ENCODE measurements at places on chromosomes 5 and 9.

GRCh38 chr5:110239786-110240185 lies 486.7 kb downstream of the TMEM232 start:
- H3K36me3 ChIP-seq, result no peaks in the 10 kb centered on the region
- DNase-seq, result no peak
- no peaks in the 10 kb centered on the region for H3K4me1 ChIP-seq
- no peak overlapping the region for H3K27ac ChIP-seq

- H3K27me3 ChIP-seq, result no peaks in the 10 kb centered on the region
- H3K4me3 ChIP-seq, result no peak overlapping the region
- H3K4me1 ChIP-seq, result no peaks in the 10 kb centered on the region
- no peak for DNase-seq
- no peak overlapping the region for H3K27ac ChIP-seq
Observed at GRCh38 chr5:149808264-149808982, 78.3 kb downstream of the PPARGC1B start.

- no peaks in the 10 kb centered on the region for H3K36me3 ChIP-seq
- H3K27ac ChIP-seq, result no peak overlapping the region
- no peak overlapping the region for H3K4me3 ChIP-seq
- DNase-seq, result no peak
- peaks cover 6% of the 10 kb centered on the region for H3K4me1 ChIP-seq
- peaks cover 6% of the 10 kb centered on the region for H3K27me3 ChIP-seq
Observed at GRCh38 chr5:172641359-172642050, 442 bp downstream of the NEURL1B start.

- no peak for DNase-seq
- no peak overlapping the region for H3K4me3 ChIP-seq
- H3K4me1 ChIP-seq, result no peaks in the 10 kb centered on the region
- no peak overlapping the region for H3K27ac ChIP-seq
- H3K36me3 ChIP-seq, result no peaks in the 10 kb centered on the region
- H3K27me3 ChIP-seq, result no peaks in the 10 kb centered on the region
Observed at GRCh38 chr5:79791843-79792242, 102.2 kb downstream of the CMYA5 start.

DNA sequence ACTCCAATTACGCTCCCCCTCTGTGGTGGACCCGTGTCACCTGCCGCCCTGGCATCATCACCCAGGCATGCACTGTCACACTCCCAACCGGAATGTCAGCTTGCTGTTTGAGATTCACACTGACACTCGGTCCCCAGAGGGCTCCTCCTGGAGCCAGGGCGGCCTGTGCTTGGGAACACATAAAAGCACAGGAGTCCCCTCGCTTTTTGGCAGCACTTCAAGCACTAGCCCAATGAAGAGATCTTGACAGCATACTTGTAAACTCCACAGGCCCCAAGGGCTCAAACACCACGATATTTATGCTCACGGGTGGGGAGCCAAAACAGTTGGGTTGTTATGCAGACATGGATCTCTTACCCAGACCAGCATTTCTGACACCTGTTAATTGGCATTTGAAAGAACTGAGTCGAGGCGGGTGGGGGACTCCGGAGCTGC lies 90.8 kb upstream of the EGFLAM start:
- no peak for DNase-seq
- H3K36me3 ChIP-seq, result no peaks in the 10 kb centered on the region
- H3K27ac ChIP-seq, result no peak overlapping the region
- H3K4me1 ChIP-seq, result no peaks in the 10 kb centered on the region
- H3K27me3 ChIP-seq, result no peaks in the 10 kb centered on the region

DNA sequence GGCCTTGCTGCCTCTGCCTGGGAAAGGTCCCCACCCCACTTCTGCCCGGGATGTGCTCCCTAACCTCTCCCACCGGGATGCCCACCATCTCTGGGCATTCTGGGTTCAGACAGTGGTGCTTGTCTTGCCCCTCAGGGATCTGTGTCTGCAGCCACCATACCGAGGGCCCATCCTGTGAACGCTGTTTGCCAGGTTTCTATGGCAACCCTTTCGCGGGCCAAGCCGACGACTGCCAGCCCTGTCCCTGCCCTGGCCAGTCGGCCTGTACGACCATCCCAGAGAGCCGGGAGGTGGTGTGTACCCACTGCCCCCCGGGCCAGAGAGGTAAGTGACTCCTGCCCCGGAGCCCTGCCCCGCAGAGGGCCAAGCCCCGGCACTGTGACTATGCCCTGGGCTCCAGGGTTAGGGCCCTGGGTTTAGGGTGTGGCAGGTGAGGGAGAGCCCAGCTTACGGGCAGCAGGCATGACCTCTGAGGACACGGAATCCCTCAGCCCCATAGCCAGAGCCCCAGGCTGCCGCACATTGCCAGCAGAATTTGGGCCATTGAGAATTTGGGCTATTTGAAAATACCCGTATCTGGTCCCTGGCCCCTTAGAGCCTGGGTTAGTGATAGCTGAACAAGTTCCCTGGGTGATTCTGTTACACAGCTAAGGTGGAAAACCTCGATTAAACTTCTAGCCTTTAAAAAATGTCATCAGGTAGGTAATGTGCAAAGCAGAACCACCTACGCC lies 35.3 kb upstream of the AIF1L start:
- no peak overlapping the region for H3K4me3 ChIP-seq
- peaks cover 27% of the 10 kb centered on the region for H3K27me3 ChIP-seq
- no peaks in the 10 kb centered on the region for H3K4me1 ChIP-seq
- H3K36me3 ChIP-seq, result no peaks in the 10 kb centered on the region

DNA sequence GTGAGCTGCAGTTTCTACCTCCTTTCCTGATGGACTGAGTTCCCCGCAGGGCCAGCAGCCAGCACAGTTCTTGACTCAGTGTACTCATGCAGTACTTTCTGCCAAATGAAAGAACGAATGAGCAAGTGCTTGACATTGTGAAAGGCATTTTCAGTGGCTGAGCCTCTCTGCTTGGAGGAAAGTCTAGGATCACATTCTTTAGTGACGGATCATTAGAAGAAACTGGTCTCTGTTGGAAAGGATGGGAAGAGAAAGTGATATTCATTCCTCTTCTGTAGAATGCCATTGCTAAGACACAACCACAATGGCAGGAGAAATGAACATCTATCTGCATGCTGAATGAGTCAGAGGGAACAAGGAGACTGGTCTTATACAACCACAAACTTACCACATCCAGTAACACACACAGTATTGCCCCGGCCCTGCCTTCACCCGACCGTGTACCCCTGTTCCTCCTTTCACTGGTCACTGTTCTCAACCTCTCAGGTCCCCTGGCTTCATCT lies 206.9 kb downstream of the CRB2 start:
- H3K4me1 ChIP-seq, result no peaks in the 10 kb centered on the region
- H3K27me3 ChIP-seq, result no peaks in the 10 kb centered on the region
- no peak overlapping the region for H3K27ac ChIP-seq
- no peaks in the 10 kb centered on the region for H3K36me3 ChIP-seq
- no peak for DNase-seq

- no peak for DNase-seq
- no peak overlapping the region for H3K4me3 ChIP-seq
- no peaks in the 10 kb centered on the region for H3K4me1 ChIP-seq
- no peaks in the 10 kb centered on the region for H3K27me3 ChIP-seq
Observed at GRCh38 chr9:96085491-96086143, 210.1 kb downstream of the ERCC6L2 start.

- no peaks in the 10 kb centered on the region for H3K27me3 ChIP-seq
- H3K36me3 ChIP-seq, result peaks cover 5% of the 10 kb centered on the region
- DNase-seq, result no peak
- no peak overlapping the region for H3K27ac ChIP-seq
- H3K4me1 ChIP-seq, result no peaks in the 10 kb centered on the region
Observed at GRCh38 chr5:115855959-115856358, 14.2 kb downstream of the AP3S1 start.

DNA sequence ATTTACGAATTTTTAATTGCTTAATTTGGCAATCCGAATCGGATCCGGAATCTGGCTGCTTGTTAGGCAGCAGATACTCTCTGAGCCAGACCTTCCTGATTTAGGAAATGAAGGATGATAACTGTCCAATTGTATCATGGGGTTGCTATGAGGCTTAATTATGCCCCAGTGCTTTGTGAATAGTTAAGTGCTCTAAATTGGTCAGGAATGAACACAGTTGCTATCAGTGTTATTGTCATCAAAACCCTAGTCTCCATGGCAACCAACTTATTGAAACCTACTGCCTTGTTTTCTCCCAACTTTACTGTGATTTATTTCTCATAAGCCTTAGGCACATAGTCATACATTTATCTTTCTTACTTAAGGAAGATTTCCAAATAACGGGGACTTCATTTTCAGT lies 47.9 kb downstream of the MAMDC2 start:
- DNase-seq, result no peak
- H3K36me3 ChIP-seq, result no peaks in the 10 kb centered on the region
- H3K4me1 ChIP-seq, result no peaks in the 10 kb centered on the region
- H3K27me3 ChIP-seq, result no peaks in the 10 kb centered on the region
- H3K4me3 ChIP-seq, result no peak overlapping the region
- H3K27ac ChIP-seq, result no peak overlapping the region

DNA sequence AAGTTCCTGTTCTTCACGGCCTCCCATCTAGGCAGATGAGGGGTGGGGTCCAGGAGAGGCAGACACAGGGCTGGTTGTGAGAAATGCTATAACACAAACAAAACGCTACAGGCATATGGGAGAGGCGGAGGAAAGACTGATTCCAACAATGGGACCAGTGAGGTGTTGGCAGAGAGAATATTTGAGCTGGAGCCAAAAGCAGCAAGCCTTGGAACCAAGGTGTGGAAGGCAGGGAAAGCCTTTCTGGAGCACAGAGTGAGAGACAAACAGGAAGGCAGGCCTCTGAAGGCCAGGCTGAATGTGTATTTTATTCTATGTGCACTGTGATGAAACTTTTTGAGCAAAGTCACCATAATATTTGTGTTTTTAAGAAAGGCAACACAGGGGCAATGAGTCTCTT lies 2.9 kb downstream of the ATPSCKMT start:
- H3K27ac ChIP-seq, result no peak overlapping the region
- no peak overlapping the region for H3K4me3 ChIP-seq
- no peaks in the 10 kb centered on the region for H3K27me3 ChIP-seq
- DNase-seq, result no peak
- H3K4me1 ChIP-seq, result peaks cover 16% of the 10 kb centered on the region

GRCh38 chr5:114447084-114447773 lies 85.4 kb downstream of the KCNN2 start:
- H3K27me3 ChIP-seq, result no peaks in the 10 kb centered on the region
- no peak overlapping the region for H3K4me3 ChIP-seq
- no peaks in the 10 kb centered on the region for H3K4me1 ChIP-seq
- no peak overlapping the region for H3K27ac ChIP-seq
- no peak for DNase-seq
- H3K36me3 ChIP-seq, result no peaks in the 10 kb centered on the region

- H3K27me3 ChIP-seq, result no peaks in the 10 kb centered on the region
- H3K4me3 ChIP-seq, result peak overlapping the region; percentile 90
- no peak for DNase-seq
- peaks cover 22% of the 10 kb centered on the region for H3K4me1 ChIP-seq
- H3K27ac ChIP-seq, result peak overlapping the region; percentile 85
Observed at GRCh38 chr9:34611251-34611810, 566 bp downstream of the RPP25L start.

- no peaks in the 10 kb centered on the region for H3K36me3 ChIP-seq
- H3K4me3 ChIP-seq, result no peak overlapping the region
- H3K27ac ChIP-seq, result no peak overlapping the region
- no peak for DNase-seq
- no peaks in the 10 kb centered on the region for H3K27me3 ChIP-seq
- peaks cover 6% of the 10 kb centered on the region for H3K4me1 ChIP-seq
Observed at GRCh38 chr5:5481633-5482032, 59.2 kb downstream of the ICE1 start.

GRCh38 chr5:77957-78804 lies 13.8 kb upstream of the PLEKHG4B start:
- no peak for DNase-seq
- H3K36me3 ChIP-seq, result no peaks in the 10 kb centered on the region
- no peaks in the 10 kb centered on the region for H3K4me1 ChIP-seq
- H3K27ac ChIP-seq, result no peak overlapping the region
- H3K4me3 ChIP-seq, result no peak overlapping the region

- no peaks in the 10 kb centered on the region for H3K27me3 ChIP-seq
- H3K36me3 ChIP-seq, result peaks cover 22% of the 10 kb centered on the region
- peaks cover 61% of the 10 kb centered on the region for H3K4me1 ChIP-seq
- no peak for DNase-seq
Observed at GRCh38 chr9:128892221-128892921, 10.4 kb downstream of the LRRC8A start.

All from CD8-positive, alpha-beta memory T cell (primary cell).